ENCODE measurements at places on chromosomes 1 and 21.

- DNase-seq = no peak
These were observed 174.2 kb upstream of the CHODL start for GRCh38 chr21:18070392-18070791.

DNA sequence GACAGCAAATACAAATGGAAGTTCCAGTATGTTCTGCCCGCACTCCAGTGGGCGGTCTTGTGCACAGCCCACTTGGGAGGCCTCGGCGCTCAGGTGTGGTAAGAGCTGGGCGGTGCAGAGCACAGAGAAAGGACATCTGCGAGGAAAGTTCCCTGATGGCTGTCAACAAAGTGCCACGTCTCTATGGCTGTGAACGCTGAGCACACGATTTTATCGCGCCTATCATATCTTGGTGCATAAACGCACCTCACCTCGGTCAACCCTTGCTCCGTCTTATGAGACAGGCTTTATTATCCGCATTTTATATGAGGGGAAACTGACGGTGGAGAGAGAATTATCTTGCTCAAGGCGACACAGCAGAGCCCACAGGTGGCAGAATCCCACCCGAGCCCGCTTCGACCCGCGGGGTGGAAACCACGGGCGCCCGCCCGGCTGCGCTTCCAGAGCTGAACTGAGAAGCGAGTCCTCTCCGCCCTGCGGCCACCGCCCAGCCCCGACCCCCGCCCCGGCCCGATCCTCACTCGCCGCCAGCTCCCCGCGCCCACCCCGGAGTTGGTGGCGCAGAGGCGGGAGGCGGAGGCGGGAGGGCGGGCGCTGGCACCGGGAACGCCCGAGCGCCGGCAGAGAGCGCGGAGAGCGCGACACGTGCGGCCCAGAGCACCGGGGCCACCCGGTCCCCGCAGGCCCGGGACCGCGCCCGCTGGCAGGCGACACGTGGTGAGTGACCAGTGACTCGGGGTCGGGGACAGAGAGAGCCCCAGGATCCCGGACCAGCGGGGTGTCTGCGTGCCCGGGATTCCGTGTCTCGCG, at the start of gene IL12RB2:
TSS of gene IL12RB2 (plus strand) at position 623 of the 810 bp plus-strand sequence. CDS start 12,496 bp downstream, outside the sequence.
- DNase-seq = peak; percentile 31

DNA sequence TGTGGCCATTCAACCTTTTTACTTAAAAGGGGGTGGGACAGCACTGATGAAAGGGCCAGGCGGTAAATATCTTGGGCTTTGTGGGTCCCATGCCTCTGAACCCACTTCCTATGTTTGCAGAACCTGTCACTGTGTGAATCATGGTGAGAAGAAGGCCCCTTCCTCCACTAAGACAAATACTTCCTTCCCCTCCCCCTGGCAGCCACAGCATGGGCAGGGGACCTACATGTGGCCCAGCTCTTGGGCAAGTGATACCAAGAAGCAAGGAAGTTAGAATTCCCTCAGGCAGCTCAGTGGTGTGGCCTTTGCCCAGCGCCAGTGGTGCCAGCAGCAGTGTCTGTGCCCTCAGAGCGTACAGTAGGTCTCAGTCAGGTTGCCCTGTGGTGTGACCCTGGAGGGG, 168.6 kb downstream of the TRIM33 start:
- DNase-seq = no peak

DNA sequence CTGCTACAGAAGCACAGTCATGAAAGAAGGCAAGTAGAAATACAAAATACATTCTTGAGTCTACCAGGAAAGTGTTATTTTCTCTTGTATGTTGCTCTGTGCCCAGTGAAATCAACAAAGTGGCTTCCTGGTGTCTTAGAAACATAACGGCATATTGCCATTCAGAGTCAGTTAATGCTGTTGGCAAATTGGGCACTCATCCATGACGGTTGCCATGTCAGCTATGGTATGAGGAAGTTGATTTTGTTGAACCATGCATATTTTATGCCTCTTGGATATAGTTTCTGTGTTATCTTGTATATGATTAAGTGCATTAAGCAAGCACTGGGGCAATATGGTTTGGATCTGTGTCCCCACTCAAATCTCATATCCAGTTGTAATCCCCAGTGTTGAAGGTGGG, 153.1 kb upstream of the CXADR start:
- DNase-seq = no peak

DNA sequence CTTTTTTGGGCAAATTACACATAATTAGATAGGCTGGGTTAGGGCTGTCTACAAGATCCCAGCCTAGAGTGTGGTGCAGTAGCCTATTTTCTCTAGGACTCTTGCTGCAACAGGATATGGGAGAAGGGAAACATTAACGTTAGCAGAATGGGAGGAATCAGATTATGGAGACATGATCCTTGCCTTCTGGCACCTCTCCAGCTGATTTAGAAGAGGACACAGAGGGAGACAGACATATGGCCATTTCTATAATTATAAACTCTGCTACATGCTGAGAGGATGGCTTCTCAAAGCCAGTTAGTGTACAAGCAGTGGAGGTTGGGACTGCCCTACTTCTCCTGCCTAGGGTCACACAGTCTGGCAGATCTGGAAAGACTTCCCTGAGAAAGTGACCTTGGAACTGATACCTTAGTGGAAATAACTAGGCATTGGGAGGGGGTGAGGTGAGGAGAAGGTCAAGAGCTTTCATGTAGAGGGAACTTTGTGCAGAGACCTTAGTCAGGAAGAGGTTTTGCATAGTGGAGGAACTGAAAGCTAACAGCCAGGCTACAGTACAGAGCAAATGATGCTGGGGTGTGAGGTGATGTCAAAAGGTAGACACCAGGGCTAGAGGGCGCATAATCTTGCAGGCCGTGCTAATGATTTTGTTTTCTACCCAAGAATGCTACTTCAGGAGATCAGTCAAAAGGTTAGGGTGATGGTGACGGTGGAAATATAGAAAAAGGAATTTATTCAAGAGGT, 1.2 kb upstream of the CD1D start:
- no peak for DNase-seq

- no peak for DNase-seq
These were observed 286.3 kb upstream of the C1orf105 start for GRCh38 chr1:172134087-172134731.

DNA sequence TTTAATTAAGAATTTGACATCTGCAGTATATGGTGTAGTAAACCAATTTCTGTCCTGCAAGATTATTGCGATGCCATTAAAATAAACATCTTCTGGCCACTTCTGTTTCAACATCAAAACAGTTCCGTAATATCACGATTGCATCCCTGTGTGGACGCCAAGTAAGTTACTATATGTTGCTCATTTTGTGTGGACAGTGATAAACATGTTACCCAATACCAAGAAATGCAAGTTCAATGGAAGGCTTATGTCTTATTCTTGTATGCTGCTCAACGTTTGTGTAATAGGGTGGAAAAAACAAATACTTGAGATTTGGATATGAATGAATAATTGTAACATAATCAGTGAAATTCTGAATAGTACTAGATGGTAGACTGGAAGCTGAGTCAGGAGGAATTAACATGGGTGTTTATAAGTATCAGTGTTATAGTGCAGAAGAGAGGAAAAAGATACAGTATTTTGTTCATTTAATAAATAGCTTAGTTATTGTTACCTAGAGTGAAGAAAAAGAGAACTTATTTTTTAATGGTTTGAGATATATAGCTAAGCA, 15.2 kb downstream of the TTC3 start:
- no peak for DNase-seq

GRCh38 chr1:223714849-223715603, 2.7 kb downstream of the CAPN2 start:
- DNase-seq = no peak

- DNase-seq = no peak
These were observed 43.5 kb downstream of the PRKAA2 start for GRCh38 chr1:56688522-56689026.

- DNase-seq = no peak
These were observed 46.4 kb downstream of the RGS21 start for GRCh38 chr1:192363177-192363576.

DNA sequence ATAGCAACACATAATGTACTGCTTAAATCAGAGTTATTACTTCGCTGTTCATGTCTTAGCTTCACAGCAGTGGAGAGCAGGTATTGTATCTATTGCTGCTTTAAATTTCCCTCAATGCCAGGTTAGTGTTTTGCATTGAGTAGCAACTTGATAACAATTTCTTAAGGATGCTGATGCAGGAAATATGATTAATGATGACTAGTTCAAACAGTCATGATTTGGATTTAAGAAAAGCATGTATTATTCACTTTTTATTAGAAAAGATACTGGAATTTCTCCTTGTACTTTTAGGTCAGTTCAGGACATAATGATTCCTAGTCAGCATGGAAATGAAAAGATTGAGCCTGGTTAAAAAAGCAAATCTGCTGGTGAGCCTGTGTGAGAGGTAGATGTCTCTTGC, 67.2 kb upstream of the ARHGAP29 start:
- DNase-seq = no peak

- no peak for DNase-seq
These were observed 13.4 kb downstream of the TNFRSF8 start for GRCh38 chr1:12076425-12077005.

DNA sequence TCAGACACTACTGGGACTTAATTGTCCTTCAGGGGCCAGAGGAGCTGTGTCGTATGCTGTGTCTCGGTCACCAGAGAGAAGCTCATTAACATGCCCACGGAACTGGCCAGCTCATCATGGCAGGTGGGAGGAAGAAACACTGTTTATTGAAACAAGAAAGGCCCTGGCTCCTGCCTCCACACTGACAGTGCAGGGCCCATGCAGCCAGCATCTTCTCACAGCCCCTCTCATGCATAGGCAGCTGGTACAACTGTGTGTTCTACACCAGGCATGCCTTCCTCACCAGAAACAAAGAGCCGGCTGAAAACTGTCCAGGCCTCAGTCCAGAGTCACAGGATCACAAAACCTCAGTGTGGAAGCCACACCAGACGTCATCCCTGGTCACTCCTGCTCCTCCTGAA, 106.0 kb downstream of the UBE2U start:
- DNase-seq = no peak

- no peak for DNase-seq
These were observed 2.7 kb downstream of the ZBED6 start for GRCh38 chr1:203797948-203798655.

- DNase-seq = no peak
These were observed 147.2 kb downstream of the PEX14 start for GRCh38 chr1:10621906-10622305.

GRCh38 chr1:41383094-41383852, 22.0 kb downstream of the FOXO6 start:
- DNase-seq = peak; percentile 68

GRCh38 chr21:29149808-29150425, 19.5 kb downstream of the MAP3K7CL start:
- DNase-seq = no peak

DNA sequence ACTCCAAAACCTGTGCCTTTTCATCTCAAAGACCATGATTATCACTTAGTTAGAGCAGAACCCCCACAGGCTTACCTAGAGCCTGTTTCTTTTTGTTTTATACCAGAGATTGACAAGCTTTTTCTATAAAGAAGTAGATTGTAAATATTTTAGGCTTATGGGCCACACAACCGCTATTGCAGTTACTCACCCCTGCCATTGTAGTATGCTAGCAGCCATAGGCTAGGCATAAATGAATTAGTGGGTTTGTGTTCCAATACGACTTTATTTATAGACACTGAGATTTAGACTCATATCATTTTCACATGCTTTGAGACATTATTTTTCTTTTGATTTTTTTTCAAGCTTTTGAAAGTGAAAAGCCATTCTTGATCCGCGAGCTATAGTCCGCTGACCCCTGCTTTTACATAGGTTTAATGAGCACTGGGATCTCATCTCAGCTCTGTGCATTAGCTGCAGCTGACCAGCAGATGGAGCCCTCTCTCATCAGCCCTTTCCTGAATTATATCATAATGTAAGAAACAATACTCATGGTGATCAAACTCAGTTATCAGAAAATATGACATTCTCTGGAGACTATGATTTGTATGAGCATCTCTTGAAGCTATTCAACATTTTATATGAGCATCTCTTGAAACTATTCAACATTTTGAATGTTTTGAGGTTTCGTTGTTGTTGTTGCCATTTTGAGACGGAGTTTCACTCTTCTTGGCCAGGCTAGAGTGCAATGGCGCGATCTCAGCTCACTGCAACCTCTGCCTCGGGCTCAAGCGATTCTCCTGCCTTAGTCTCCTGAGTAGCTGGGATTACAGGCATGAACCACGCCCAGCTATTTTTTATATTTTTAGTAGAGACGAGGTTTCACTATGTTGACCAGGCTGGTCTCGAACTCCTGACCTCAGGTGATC, 111.9 kb upstream of the L1TD1 start:
- no peak for DNase-seq

DNA sequence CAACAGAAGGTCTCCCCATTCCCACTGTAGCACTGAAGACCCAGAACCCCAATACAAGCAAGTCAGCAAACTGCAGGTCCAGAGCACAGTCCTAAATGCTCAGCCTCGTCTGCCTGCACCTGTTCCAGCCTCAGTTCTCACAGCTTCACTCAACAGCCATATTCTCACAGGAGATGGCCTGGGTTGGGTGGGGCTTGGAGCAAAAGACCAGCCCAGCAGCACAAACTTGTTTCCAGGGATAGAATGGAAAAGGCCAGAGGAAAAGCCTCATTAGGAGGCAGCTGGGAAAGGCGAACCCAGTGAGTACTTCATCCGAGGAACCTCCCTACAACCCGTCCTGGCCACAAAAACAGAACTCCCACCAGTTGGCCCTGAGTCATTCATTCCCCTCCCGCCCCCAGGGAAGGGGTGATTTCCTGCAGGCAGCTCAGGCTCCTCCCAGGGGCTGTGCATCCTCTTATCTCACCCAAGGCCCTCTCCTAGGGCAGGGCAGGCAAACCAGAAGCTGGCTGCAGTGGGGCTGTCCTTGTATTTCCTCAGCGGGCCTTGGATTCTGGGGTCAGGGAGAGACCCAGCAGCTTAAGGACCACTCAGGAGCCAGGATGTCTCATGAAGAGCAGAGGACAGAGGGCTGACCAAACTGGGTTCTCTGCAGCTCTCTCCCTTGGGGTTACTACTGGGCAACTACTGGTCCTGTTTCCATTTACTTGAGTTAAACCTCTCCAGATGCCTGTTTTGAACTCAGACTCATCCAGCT, 7.4 kb upstream of the MPL start:
- peak; percentile 45 for DNase-seq

Measured in right hindlimb (tissue), 1 donor.